ENCODE measurements at places on chromosomes 5 and 9. TPM values are rescaled to one million over a fixed set of nuclear protein-coding genes. Genes with fewer than 3 reads are reported as not detected.

TMEM252 gene
- not detected for total RNA-seq

PCDHGA2 gene
- 1.4 TPM for total RNA-seq

MEIKIN gene
- total RNA-seq: not detected

CCL27 gene
- not detected for total RNA-seq

PSMD5 gene
- 21.8 TPM for total RNA-seq

MAMDC2 gene
- total RNA-seq: 6.7 TPM

AQP7 gene
- not detected for total RNA-seq

LHX6 gene
- total RNA-seq: 27.4 TPM

IL9 gene
- total RNA-seq: not detected

OLFML2A gene
- total RNA-seq: 2.2 TPM

SIGMAR1 gene
- 37.1 TPM for total RNA-seq

SUSD1 gene
- 59.6 TPM for total RNA-seq

PCDHGB5 gene
- 16.7 TPM for total RNA-seq

MCCC2 gene
- total RNA-seq: 29.3 TPM

IL7R gene
- 2.2 TPM for total RNA-seq

SSNA1 gene
- 112 TPM for total RNA-seq

HACD4 gene
- 0.51 TPM for total RNA-seq

CEL gene
- total RNA-seq: 0.17 TPM

PCDHB12 gene
- 0.68 TPM for total RNA-seq

MEGF10 gene
- total RNA-seq: 0.37 TPM

KIF4B gene
- total RNA-seq: 0.17 TPM

PCDHGB1 gene
- total RNA-seq: 1.4 TPM

BARHL1 gene
- not detected for total RNA-seq

ATP10B gene
- 0.05 TPM for total RNA-seq

GFI1B gene
- total RNA-seq: not detected

SOX30 gene
- 0.09 TPM for total RNA-seq

VLDLR gene
- 11.1 TPM for total RNA-seq

PLPP7 gene
- 6.0 TPM for total RNA-seq

BSPRY gene
- not detected for total RNA-seq

TAS2R1 gene
- total RNA-seq: not detected

ARID3C gene
- total RNA-seq: 0.51 TPM

SLC4A9 gene
- not detected for total RNA-seq

SLC25A2 gene
- 0.09 TPM for total RNA-seq

BARX1 gene
- not detected for total RNA-seq

NR6A1 gene
- total RNA-seq: 2.9 TPM

NDUFS4 gene
- 87.8 TPM for total RNA-seq

GPRIN1 gene
- total RNA-seq: 8.7 TPM
